Substantia nigra (tissue), 51 donors: ENCODE measurements at places on chromosomes 1 and 21.

DNA sequence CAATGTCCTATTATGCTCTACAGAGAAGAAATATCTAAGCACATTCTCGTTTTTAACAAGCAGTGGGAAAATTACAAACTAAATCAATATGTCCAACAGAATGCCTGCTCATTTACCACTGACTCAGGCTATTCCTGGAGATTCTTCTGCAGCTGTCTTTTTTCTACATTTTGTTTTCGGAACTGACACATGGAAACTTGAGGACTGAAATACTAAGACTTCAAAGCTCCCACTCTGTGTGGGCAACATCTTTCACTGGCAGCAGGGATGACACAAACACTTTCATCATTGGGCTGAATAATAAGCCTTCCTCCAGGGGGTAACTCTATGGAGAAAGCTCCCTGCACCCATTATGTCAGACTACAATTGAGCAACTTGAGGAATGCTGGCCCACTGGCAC, 175.5 kb upstream of the NCAM2 start:
- DNase-seq = no peak

GRCh38 chr1:209672705-209673630, 2.2 kb upstream of the G0S2 start:
- DNase-seq = no peak

DNA sequence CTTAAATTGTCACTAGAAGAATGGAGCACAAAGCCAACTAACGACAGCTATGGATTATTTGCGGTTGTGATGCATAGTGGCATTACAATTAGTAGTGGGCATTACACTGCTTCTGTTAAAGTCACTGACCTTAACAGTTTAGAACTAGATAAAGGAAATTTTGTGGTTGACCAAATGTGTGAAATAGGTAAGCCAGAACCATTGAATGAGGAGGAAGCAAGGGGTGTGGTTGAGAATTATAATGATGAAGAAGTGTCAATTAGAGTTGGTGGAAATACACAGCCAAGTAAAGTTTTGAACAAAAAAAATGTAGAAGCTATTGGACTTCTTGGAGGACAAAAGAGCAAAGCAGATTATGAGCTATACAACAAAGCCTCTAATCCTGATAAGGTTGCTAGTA, 13.5 kb downstream of the USP1 start:
- DNase-seq = no peak

- DNase-seq = no peak
Observed at GRCh38 chr1:247287460-247287859, 31.6 kb downstream of the VN1R5 start.

DNA sequence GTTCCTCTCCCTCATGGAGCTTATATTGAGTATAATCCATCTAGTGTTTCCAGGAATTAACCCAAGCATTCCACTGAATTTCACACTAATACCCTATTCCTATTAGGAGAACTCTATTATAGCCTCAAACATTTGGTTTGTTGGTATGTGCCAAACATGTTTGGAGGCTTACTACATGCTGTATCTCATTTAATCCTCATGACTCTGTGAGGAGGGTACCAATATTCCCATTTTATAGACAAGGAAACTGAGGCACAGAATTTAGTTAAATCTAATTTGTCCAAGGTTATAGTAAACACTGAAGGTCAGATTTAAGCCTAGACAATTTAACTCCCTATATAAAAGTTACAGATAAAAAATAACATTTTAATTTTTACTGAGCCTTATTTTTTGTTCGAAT, 9.1 kb downstream of the FLVCR1 start:
- no peak for DNase-seq

- no peak for DNase-seq
Observed at GRCh38 chr1:31739346-31739745, 24.8 kb downstream of the ADGRB2 start.

GRCh38 chr1:11320153-11320936, 47.3 kb downstream of the UBIAD1 start:
- no peak for DNase-seq

- no peak for DNase-seq
Observed at GRCh38 chr1:106465666-106466065, 590.8 kb upstream of the PRMT6 start.

- DNase-seq = no peak
Observed at GRCh38 chr1:232416026-232416568, 213.8 kb downstream of the SIPA1L2 start.

DNA sequence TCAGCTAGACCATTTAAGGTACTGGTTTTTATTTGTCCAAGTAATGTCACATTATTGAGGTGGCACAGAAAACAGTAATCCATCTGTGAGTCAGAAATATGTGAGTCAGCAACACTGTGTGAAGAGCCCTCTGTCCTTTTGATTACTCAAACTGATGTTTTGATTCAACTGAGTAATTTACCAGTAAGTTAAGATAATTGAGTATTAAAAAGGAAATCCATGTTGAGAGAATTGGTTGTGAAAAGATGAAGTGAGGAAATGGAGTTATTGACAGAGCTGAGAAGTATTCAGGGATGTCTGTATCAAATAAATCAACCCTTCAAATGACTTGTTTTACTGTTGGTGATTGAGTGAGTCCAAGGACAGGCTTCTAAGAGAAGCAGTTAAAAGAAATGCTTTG, 302.7 kb upstream of the SGIP1 start:
- no peak for DNase-seq
